Cortex of kidney (tissue), 1 donor: ENCODE measurements at places on chromosomes 2 and 18.

- no peak for DNase-seq
Observed at GRCh38 chr2:170514140-170514539, 201.0 kb upstream of the SP5 start.

DNA sequence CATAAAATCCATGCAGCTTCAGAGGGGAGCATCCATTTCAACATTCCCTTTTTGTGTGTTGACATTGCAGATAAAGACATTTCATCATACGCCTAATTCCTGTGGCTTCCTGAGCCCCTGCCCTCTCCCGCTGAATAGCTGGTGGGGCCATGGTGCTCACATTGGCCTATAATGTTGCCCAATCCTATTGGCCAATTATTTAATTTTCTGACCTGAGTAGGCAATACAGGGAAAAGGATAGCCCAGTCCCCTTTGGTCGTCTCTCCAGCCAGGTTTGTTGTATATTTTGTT is 163.8 kb upstream of the MYCN start:
- no peak for DNase-seq

- no peak for DNase-seq
Observed at GRCh38 chr2:227057060-227057459, 106.9 kb downstream of the COL4A4 start.

- DNase-seq, result no peak
Observed at GRCh38 chr2:138193416-138194213, 229.3 kb downstream of the HNMT start.

DNA sequence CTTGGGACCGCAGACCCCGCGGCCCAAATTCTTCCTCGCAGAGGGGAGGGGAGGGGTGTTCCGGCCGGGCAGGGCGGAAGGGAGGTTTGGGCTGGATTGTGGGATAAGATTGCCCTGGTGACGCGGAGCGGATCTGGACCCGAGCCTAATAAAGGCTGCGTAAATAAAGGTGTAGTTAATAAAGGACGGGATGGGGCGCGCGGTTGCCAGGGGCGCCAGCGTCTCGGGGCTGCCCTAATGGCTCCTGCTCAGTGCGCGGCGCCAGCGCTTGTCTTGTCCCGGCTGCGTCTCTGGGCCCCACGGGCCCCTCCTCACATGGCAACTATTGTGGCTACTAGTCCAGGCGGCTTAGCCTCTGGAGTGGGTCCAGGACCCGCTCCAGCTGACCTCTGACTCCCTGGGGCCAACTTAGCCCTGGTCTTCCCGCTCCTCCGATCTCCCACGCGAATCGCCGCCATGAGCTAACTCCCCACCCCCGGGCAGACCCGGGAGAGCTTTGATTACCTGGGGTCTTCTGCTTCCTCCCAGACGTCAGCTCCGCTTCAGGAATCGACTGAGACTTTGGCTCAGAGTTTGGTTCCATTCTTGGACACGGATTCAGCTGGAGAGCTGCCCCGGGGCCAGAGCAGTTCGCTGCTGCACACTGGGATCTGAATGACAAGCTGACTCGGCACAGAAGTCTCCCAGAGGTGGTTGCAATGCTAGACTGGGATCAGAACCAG is 36.5 kb downstream of the SLC25A52 start:
- DNase-seq, result no peak

DNA sequence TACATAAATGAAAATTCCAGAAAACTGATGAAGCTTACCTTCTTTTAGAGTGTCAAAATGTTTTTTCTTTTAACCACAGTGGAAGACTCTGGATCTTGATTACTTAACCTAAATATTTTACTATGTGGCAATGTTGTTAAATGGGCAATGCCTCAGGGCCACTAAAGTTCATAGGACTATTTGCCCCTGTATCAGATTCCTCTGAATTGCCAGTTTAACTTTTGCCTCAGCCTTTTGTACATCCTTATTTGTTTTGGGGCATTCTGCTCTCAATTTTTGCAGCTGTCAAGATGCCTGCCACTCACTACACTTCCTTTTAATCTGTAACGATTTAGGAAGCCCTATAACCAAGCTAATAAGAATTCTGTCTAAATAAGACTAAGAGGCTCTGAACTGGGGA is 31.7 kb upstream of the SERTAD2 start:
- DNase-seq, result no peak

GRCh38 chr2:57758686-57759085 is 287.9 kb upstream of the VRK2 start:
- DNase-seq, result no peak

DNA sequence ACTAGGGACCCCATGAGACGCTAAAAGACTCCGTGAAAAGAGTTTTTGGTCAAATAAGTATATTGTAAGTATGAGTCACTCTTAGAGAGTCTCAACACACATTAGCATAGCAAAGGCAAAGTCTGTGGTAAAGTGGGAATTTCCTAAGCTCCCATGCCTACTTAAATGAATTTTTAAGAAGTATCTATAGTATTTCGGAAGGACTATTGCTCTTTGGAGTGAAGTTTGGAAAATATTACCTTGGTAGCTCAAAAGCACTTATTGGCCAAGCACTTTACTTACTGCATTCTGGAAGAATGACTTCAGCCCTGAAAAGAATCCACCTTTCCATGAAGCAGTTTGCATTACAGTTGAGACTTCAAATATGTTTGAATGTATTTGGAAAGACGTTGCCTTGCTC is 57.1 kb downstream of the CAVIN2 start:
- no peak for DNase-seq

DNA sequence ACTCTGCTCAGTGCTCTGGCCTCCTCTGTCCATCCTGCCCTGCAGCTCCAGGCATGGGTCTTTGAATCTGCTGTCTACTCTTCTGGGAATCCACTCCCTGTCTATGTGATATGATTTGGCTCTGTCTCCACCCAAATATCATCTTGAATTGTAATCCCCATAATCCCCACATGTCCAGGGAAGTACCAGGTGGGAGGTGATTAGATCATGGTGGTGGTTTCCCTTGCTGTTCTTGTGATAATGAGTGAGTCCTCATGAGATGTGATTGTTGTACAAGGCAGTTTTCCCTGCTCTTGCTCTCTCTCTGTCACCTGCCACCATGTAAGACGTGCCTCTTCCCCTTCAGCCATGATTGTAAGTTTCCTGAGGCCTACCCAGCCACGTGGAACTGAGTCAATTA is 881.8 kb upstream of the ID2 start:
- DNase-seq, result no peak

DNA sequence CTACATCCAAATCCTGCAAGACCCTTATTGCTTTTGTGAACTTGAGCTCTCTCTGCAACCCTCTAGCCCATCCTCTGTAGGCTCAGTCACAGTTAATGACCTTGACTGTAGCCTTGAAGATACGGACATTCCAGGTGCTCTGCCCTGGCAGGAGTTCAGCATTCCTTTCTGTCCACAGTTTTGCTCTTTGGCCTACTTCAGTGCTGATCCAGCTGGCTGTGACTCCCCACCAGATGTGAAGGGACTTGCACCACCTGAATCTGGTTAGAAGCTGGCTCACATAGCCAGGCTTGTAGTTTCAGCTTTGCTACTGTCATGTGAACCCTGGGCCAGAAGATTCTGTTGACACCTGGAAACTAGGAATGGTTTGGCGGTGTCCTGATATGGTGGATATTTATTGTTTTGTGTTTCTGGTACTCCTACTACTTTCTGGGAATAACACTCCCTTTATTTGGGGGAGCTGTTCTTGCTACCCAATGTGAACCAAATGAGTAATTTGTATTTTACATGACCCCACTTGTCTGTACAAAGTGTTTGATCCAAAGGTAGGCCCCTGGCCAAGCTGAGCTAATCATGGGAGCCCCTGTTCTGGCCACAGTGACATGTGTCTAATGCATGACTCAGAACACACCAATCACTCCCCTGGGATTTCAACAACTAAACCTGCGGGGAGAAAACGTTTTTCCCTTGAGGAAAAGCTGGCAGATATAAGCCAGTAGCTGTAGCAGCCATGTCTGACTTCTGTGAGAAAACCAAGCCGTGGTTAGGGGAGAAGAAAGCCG is 73.4 kb downstream of the CDCA7 start:
- no peak for DNase-seq

DNA sequence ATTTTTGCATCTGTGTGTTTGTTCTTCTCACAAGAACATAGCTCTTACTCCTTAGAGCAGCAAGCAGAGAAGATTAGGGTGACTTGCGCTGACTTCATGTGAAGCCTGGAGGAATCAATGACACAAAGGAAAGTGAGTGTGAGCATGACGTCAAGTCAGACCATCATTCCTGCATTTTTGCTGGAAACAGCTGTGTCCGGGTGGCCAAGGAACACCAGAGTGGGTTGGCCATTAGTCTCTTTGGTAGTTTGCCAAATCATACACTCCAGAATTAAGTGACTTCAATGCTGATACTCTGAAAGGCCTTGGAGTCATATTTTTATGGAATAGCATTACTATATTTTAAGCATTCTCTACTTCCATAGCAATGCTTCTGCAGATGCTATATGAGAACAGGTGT is 597.2 kb downstream of the DCDC2C start:
- no peak for DNase-seq

GRCh38 chr2:216774180-216774579 is 78.8 kb upstream of the IGFBP5 start:
- DNase-seq, result no peak

GRCh38 chr2:62071126-62071598 is 124.8 kb upstream of the B3GNT2 start:
- no peak for DNase-seq

DNA sequence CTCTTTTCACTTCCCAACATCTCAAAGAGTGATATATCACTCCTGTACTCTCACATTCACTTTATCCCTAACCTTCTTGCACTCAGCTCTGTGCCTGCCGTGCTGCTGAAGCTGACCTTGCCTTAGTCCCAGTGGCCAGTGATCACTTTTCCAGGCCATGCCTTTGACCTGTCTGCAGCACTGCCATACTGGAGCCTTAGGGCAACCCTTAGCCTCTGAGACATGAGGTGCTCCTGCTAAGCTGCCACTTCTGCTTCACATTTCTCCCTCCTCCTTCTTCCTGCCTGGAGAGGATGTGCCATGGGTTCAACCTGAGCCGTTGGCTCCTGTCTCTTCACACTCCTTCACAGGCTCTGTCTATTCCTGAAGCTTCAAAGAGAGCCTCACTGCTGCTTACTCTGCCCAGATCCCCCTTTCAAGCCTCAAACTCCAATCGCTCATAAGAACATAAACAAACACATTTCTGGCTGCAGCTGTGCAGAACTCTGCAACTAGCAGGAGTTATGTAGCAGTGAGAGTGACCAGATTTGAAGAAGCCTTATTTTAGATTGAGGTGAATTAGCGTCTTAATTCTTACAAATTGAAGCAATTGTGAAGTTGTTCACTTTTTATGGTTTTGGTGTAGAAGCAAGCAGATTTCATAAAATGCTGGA is 716.2 kb upstream of the FANCL start:
- DNase-seq, result no peak

- no peak for DNase-seq
Observed at GRCh38 chr2:1839066-1839756, 94.9 kb upstream of the PXDN start.

DNA sequence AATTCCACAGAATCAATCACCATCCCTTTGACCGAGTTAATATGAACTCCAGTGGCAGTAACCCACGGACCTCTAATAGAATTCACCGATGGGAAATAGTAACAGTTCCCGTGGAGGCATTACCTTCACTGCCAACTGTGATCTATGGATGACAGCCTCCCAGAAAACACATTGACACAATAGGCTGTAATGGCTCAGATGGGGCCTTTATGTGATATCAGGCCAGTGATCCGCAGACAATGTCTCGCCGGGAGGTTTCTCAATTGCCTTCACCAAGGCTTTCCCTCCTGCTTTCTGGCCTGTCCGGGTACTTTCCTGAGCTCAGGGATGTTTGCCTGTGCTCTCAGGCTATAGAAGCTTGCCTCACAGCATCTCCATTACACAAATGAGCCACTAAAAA is 34.4 kb upstream of the KLF7 start:
- no peak for DNase-seq

- no peak for DNase-seq
Observed at GRCh38 chr18:22441638-22442037, 23.9 kb upstream of the CTAGE1 start.

GRCh38 chr18:50151926-50152325 is 43.0 kb downstream of the MYO5B start:
- no peak for DNase-seq
